ENCODE measurements at places on chromosomes 3 and 15.

DNA sequence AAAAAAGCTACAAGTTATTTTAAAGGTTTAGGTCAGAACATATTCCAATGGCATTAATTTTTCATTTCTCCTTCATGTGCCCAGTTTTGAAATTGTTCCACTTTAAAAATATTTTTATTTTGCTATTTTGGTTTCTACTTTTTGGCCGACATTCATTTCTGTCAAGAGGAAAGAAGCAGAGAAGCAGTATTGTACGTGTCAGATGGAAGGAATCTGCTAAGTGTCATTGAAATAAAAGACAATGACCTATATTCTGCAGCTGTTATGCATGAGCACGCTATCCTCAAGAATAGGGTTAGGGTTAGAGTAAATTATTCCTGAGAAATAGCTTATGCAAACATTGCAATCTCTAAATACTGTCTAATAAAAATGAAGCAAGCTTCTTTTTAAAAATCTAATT, 941.7 kb downstream of the TUSC7 start:
- no peak for DNase-seq

DNA sequence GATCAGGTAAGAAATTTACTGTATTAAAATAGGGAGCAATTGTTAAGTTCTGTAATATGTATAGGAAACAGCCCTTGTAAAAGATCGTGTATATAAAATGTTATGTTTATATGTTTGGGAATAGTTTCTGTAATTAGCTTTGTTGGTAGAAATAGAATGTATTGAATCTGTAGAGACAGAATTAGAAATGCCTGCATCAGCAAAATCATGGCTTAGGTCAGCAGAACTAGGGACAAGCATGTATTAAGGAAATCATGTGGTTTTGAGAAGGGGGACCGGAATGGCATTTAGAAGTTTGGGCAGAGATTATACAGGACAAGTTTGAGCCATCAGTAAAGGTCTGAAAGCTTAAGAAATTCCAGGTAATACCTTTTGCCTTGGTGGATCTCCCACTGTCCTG, 177.9 kb downstream of the ERC2 start:
- DNase-seq, result no peak

GRCh38 chr3:132643366-132643765, 16.2 kb downstream of the ACAD11 start:
- no peak for DNase-seq

DNA sequence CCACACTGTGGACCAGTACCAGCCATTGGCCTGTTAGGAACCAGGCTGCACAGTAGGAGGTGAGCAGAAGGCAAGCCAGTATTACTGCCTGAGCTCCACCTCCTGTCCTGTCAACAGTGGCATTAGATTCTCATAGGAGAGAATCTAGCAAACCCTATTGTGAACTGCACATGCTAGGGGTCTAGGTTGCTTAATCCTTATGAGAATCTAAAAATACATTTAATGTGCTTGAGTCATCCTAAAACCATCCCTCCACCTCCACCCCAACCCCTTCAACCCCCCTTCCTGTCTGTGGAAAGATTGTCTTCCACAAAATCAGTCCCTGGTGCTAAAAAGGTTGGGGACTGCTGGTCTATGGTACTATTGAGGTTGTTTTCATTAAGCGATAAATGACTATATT, 49.3 kb upstream of the KCNAB1 start:
- no peak for DNase-seq

DNA sequence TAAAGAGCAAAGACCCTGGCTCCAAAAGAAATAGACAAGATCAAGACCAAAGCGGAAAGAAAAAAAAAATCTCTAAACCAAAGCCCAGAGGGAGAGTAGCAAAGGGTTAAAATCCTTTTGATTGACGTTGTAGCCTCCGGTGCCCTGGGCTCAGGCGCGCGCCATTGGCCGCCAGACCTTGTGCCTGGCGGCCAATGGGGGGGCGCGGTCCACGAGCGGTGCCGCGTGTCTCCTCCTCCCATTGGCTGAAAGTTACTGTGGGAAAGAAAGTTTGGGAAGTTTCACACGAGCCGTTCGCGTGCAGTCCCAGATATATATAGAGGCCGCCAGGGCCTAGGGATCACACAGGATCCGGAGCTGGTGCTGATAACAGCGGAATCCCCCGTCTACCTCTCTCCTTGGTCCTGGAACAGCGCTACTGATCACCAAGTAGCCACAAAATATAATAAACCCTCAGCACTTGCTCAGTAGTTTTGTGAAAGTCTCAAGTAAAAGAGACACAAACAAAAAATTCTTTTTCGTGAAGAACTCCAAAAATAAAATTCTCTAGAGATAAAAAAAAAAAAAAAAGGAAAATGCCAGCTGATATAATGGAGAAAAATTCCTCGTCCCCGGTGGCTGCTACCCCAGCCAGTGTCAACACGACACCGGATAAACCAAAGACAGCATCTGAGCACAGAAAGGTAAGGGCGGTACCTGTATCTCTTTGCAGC, at the start of gene HES1:
TSS of gene HES1 (plus strand) at position 343 of the 713 bp plus-strand sequence. CDS start at position 576, 233 bp downstream.
- peak; percentile 94 for DNase-seq

GRCh38 chr15:76328106-76328696, 8.4 kb upstream of the ISL2 start:
- no peak for DNase-seq

DNA sequence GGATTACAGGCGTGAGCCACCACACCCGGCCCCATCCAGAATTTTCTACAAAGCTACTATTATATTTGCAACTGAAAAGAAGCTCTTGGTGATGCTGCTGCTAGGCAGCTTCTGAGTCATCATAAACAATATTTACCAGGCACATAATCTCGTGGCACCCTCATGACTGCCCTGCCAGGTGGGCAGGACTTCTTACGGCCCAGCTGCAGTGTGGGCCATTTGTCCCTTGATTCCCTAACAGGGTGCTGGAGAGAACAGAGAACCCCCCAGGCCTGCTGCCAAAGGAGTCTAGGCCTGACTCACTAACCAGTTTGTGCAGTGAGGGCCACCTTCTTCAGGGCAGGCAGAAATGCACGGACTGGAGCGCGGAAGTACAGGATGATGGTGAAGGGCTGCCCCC, 4.9 kb downstream of the EPB42 start:
- DNase-seq, result no peak

DNA sequence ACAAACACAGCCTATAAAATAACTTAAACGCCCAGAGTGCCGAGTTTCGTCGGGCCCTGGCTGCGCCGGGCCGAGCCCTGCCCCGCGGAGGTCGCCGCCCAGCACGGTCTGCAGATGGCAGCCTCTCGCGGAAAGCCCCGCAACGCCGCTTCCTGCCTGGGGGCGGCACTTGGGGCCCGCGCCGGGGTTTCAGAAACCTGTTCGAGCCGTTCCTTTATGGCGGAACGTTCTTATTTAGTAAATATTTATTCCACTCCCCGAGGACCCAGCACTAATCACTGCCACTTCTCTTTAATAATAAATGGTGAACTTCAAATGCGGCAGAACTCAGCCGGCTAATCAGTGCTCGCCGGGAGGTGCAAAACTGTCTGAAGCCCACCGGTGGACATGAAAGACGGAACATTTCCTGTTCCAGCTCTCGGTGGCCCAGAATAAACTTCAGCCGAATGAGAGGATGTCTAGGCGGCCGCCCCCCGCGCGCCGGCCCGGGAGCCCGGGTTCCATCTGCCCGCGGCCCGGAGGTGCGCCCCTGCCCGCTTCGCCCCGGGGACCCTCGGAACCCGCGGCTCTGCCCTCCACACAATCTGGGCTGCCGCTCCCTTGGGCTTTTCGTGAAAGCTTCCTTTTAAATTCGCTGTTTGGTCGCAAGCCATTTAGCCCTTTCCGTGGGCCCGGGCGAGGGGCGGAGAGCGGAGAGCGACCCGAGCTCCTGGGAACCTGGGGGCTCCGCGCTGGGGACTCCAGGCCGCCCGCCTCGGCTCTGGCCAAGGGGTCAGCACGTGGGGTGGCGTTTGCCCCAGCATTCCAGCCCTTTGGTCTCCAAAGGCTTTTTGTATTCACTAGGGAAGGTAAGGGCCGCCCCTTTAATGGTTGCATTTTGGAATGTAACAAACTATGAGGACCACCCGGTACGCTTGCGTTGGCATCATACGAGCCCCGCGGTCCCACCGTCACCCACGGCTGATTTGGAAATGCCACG, 110.8 kb upstream of the ATP11B start:
- DNase-seq, result peak; percentile 53

GRCh38 chr15:70343961-70344621, 246.4 kb upstream of the TLE3 start:
- DNase-seq, result no peak

DNA sequence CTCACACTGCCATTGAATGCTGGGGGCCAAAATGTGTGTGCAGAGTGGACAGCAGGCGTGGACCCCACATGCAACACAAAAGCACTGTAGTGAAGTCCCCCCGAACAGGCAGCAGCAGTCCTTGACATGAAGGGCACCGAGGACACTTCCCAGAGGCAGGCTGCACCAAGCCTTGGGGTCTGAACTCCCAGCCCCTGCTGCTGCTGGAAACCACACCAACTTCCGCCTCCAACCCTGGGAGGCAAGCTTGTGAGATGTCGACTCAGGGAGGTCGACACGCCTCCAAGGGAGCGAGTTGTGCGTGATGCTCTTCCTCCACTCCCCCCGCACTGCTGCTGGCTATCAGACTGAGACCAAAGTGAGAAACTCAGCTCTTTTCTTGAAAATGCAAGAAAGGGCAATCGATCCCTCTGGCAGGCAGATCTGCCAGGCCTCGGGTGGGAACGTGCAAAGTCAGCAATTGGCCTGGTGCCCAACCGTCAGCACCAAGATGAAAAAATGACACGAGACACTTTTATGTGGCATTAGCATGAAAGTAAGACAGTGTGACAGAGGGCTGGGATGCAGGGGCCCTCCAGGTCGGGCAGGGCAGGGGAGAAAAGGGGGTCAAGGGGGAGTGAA, 43.6 kb downstream of the WHAMM start:
- DNase-seq, result no peak

DNA sequence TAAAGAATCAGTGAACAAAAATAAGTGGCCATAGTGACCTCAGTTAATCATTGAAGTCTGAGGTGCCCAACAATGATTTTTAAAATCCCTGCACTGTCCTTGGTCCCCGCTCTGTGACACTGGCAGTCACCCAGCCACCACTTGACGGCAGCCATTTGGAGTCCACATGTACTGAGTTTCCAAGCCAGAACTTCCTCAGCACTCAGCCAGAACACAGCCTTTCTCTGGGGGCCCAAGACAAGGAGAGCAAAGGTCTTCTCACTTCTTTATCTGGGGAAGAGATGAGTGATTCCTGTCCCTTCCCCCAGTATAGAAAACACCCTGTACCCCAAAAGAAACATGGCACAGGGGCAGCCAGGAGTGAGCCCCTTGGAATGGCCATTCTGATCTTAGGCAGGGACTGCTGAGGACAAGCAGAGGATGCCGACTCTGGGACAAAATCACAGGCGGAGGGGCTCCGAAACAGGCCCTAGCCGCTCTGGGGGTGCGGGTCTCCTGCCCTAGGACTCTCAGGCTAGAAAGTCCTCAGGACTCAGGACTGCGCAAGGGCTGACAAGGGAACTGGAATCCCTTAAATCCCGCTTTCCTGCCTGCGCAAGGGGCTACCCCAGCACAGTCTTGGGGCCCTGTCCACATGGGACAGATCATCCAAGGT, 12.8 kb downstream of the PAK6 start:
- DNase-seq, result no peak

DNA sequence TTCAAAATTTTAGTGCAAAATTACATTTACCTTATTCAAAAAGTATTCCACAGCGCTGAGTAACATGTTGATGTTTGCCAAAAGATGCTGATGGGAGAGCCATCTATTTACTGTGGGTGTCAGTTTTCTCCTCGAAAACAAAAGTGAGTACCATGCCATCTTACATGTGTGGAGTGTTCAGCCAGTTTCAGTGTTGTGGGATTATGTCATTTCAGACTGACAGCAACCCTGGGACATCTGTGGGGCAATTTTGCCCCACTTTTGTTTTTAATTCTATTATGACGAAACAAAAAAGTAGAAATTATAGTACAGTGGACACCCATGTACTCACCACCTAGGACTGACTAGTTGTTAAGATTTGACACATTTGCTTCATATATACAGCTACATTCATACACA, 19.6 kb downstream of the SLCO3A1 start:
- DNase-seq, result no peak

DNA sequence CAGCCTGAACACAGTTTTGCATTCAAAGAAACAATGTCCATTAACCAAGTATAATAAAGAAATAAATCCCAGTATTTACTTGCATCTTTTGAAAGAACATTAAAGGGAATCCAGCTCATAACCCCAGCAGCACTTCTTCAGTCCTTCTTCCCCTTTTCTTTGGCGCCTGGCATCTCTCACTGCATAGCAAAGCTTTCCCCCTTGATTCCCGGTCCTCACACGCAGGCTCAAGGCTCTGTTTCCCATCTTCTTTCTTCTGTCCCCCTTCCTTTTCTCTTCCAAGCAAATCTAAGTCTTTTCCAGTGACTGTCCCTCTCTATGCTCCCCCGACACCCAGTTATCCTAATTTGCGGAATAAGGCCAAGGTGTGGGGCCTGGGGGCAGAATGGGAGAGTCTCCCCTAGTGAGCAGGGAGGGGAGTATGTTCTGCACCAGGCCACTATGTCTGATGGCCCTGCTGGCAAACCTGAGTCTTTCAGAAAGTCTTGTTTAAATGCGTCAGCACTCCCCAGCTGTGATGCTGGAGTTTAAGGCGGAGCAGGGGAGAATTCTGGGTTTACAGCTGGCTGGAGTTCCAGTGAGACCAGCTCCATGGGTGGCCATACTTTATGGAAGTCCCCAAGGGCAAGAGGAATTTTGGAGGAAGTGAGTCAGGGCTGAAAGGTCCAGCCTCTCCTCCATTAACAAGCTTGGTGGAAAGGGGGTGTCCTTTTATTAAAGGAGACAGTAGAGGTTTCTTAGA, 42.1 kb downstream of the GOLGA6A start:
- DNase-seq, result peak; percentile 40

DNA sequence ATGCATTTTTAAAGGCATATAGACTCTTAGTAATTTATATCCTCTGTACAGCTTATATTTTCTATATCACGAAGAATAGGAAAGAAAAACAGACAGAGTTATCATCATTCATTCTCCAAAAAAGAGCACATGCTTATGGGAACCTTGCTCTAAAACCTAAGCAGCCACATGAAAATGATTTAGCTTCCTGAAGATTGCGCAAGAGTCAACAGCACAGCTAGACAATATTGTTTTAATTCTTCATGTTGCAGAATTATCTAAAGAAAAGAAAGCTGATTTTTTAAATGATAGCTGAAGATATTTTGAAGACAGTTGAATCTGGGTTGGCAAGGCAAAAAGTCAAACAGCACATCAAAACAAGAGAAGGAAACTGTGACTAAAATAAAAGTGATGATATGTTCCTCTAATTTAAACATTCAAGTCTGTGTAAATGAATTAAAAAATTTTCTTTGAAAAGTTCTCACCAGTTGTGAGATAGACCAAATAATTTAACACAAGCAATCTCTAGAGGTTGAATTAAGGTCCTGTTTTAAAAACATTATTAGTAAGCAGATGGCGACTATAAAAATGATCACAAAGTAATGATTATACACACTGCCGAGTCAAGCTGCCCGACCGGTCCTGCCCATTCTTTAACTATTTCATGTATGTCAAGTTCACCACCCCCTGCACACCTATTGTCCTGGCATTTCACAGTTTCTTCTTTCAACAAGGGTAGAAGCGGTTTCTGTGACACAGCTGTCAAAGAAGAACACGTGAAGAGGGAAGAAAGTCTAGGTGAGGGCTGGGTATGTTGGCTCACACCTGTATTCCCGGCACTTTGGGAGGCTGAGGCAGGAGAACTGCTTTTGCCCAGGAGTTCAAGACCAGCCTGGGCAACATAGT, 74.2 kb upstream of the BHLHE40 start:
- DNase-seq, result no peak

Measured in ACHN (cell line).